Substantia nigra (tissue), 51 donors: ENCODE measurements at places on chromosomes 4 and X.
A peak's percentile ranks its signal among the peaks of the same experiment; 100 is the strongest.

DNA sequence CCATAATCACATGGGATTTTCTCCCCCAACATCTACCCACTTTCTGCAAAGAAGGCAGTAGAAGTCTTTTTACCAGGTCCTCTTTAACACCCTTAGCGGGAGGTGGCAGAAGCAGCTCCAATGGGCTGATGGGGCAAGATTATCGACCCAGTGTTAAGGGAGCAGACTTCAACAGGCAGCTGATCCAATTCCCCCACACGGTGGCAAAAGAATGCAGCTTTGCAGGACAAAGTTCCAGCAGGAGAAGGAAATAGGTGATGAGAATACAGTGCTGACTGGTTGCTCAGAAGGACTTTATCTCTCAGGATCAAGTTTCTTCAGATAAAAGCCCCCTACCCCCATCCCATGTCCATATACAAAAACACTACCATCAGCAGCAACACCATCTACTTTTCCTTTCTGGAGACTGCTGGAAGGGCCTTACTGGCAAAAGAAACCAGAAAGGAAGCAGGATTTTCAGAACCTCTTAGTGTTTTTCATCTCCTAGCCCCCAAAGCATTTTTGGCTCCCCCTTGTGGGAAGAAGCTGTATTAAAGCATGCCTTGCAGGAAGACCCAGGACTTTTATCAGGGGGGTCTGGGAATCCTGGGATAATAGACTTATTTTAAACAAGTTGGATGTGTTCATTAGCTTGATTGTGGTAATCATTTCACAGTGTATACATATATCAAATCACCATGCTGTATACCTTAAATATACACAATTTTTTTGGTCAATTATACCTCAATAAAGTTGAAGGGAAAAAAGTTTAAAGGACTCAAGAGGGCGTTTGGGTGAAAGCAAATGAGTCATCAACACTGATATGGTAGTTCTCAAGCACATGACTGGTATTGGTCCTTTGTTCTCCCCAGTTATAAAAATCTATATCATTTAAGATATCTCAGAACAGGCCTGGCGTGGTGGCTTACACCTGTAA, 146.4 kb downstream of the GPC3 start:
- peak; percentile 1 for DNase-seq

- DNase-seq = peak; percentile 1
Observed at GRCh38 chrX:104922206-104922621, 298.3 kb downstream of the TEX13A start.

DNA sequence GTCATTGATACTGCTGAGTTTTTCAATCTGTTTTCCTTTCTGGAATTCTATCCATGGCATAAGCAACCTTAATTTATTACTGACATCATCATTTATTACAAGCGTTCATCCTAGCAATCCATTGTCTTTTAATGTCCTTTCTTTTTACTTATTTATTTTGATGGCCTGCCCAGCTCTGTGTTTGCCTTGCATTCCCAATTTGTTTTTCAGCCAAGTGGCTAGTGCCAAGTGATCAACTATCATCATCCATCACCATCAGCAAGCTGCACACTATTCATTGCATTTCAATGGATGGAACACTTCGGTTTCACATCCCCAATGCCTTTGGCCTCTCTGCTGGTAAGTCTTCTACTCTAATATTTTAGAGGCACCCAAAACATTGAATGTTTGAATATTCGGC, 831.7 kb upstream of the EPHA5 start:
- DNase-seq = no peak

DNA sequence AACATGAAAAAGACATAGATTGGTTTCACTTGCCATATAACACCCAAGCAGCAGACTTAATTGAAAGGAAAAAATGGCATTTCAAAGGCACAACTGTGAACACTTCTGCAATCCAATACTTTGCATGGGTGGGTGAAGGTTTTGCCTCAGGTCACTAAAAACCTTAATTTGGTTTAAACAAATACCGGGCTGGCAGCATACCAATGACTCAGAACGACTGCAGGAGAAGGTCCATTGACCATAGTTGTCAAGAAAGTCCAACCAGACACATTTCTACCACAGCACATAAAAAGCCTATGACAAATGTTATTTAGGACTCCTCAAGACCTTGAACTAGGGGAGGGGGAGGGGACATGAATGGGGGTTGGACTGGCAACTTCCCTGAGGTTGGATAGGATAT, 183.6 kb upstream of the TRPC5 start:
- no peak for DNase-seq

- peak; percentile 24 for DNase-seq
Observed at GRCh38 chrX:103464774-103465117, 54.5 kb downstream of the RAB40A start.

- DNase-seq = no peak
Observed at GRCh38 chr4:147854154-147854553, 122.3 kb downstream of the ARHGAP10 start.

- DNase-seq = no peak
Observed at GRCh38 chr4:173091362-173091761, 77.2 kb upstream of the GALNT7 start.

DNA sequence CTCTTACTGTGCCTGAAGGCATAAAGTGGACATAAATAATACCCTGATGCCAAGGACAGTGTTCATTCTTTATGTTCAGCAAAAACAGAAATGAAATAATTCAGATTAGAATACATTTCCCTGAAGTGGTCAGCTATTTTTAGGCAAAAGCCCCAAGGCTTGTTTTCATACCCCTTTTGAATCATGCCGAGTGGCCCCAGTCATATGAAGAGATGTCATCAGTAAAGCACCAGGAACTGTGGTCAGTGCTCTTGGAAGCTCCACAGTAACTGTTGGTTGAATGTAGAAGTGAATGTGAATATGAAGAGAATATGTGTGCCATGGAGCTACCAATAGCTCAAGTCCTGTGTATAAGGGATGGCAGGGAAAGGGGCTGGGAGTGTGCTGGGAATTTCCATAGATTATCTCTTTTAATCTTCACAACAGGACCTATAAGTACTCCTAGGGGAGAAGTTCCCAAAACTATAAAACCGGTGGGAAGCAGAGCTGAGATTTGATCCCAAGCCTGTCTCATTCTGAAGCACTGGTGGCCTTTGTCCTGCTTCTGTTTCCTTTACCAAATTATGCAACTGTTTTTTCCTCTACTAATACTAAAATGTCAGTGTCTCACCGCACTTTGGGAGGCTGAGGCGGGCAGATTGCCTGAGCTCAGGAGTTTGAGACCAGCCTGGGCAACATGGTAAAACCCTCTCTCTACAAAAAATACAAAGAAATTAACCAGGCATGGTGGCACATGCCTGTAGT, 52.6 kb downstream of the FNIP2 start:
- no peak for DNase-seq

- DNase-seq = no peak
Observed at GRCh38 chrX:1533058-1533457, 3.9 kb downstream of the P2RY8 start.

GRCh38 chrX:100643956-100644860, at the start of gene SRPX2:
SRPX2 (plus strand) TSS chrX:100644199; CDS start chrX:100646323, 2,124 bp downstream.
- no peak for DNase-seq

- DNase-seq = no peak
Observed at GRCh38 chr4:26819026-26819425, 41.6 kb upstream of the STIM2 start.

- DNase-seq = no peak
Observed at GRCh38 chr4:175811228-175811627, 836 bp downstream of the GPM6A start.

DNA sequence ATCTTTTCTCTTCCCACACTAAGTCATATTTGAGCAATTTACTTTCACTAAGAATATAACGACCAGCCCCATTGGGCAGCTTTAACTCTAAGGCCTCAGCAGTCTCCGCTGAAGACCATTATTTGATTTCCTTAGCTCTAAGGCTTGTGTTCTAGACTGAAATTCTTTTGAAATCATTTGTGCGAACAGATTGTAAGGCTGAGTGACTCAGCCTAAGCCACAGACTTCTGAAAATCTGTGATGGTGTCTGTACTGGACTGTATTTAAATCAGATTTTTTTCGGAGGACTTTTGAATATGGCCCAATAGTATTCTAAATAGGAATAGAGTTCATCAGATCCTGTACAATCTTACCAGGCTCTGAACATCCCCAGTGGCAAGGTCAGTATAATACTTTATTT, 150.3 kb upstream of the TECRL start:
- no peak for DNase-seq

GRCh38 chr4:39291686-39292085, 74.5 kb downstream of the RFC1 start:
- no peak for DNase-seq

- DNase-seq = no peak
Observed at GRCh38 chr4:128810331-128810870, 901 bp downstream of the JADE1 start.

- no peak for DNase-seq
Observed at GRCh38 chr4:2830632-2831610, 12.7 kb upstream of the ADD1 start.

DNA sequence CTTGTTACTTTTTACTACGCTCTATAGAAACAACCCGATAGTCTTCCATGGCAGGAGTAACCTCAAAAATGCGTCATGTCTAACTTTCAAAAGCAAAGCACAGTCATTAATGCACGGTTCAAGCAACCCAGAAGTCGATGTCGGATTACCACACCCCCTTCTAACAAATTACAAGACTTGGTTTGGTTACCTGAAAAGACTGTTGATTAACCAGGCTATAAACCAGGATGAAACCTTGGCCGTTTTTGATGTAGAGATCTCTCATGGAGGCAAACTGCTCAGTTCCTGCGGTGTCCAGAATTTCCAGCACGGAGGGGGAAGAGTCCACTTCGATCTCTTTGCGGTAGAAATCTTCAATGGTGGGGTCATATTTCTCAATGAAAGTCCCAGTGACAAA, 2.4 kb downstream of the RAP2C start:
- no peak for DNase-seq

GRCh38 chrX:27863809-27864208, 56.0 kb downstream of the MAGEB10 start:
- DNase-seq = no peak
